ENCODE measurements at places on chromosomes 6 and 20.
A peak's percentile ranks its signal among the peaks of the same experiment; 100 is the strongest.

DNA sequence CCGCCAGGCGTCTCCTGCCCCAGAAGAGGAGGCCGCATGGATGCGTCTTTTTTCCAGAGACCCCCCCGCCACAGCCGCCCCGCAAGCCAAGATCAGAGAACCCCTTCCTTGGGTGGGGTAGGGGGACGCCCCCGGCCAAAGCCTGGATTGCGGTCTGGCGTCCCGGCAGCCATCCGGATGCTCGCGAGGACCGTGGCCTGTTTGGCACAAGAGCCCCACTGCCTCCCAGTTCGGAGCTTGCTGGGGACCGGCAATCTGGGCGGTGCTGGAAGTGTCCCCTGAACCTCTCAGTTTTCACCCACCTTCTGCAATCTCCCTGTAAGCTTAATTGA, 924 bp downstream of the FAM162B start:
- no peak for DNase-seq

- no peak for DNase-seq
These were observed 123.8 kb downstream of the BMP7 start for GRCh38 chr20:57142667-57143066.

- DNase-seq: no peak
These were observed 207.1 kb downstream of the NFATC2 start for GRCh38 chr20:51335329-51335841.

DNA sequence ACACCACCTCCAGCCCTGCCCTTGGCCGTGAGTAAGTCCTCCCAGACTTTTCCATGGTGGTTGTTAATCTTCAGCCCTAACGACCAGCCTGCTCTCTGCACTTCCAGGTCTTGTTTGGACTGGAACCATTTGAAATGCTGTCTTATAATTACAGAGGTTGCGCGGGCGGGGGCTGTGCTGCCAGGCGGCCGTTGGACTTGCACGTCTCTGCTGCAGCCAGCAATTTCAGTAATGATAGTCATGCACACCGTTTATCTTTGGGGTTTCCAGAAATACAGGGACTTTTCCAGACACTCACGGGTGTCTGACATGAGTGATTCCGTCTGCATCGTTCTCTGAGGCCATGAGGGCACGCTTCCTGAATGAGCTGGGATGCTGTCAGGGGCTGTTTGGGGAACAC, 118.2 kb downstream of the BMP7 start:
- no peak for DNase-seq

- DNase-seq: no peak
These were observed at the start of gene FOXC1 for GRCh38 chr6:1609648-1610496. TSS of gene FOXC1 (plus strand) at chr6:1609915. CDS start at chr6:1610446, 531 bp downstream.

GRCh38 chr6:95091823-95092436, 485.4 kb upstream of the MANEA start:
- DNase-seq: no peak

GRCh38 chr6:20211941-20212391, 303 bp downstream of the MBOAT1 start:
- DNase-seq: peak; percentile 41

DNA sequence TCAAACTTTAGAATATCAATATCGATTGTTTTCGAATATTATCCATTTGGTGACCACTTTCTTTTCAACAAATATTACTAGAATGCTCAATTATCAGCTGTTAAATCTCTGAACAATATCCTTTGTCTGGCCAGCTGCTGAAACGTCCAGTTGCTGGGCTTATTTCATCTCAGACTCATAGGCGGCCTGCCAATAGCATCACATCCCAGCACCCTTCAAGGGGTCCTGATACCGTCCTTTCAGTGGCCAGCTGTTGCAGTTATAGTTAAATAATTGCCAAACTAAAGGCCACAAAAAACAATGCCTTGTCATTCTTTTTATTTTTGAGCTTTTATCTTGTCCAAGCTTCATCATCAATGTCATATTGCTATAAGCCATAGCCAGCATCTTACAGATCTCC, 1006.8 kb upstream of the MANEA start:
- no peak for DNase-seq

DNA sequence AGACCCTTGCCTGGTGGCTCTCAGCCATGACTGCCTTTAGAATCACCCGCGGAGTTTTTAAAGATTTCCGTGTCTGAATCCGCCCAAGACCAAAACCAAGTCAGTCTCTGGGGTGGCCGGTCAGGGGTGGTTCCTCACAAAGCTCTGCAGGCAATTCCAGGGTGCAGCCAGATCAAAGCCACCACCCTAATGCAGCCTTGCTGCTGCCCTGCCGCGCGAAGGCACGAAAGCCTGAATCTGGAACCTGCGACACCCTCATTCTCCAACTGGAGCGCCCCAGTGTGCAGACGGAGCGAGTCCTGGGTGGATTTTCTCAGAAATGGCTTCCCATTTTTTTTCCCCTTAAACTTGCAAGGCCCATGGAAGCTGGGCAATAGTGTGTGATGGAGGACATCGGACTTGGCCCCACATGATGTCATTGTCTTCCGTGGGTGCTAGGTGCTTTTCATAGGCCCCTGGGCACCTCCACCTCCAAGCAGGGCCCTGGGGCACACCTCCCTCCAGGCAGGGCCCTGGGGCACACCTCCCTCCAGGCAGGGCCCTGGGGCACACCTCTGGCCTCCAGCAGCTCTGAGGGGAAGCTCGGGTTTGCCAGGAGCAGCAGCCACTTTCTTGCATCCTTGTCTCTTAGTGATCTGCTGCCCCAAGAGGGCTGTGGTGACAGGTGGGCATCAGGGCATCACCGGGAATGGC, 343.1 kb downstream of the ZFAND3 start:
- DNase-seq: no peak

DNA sequence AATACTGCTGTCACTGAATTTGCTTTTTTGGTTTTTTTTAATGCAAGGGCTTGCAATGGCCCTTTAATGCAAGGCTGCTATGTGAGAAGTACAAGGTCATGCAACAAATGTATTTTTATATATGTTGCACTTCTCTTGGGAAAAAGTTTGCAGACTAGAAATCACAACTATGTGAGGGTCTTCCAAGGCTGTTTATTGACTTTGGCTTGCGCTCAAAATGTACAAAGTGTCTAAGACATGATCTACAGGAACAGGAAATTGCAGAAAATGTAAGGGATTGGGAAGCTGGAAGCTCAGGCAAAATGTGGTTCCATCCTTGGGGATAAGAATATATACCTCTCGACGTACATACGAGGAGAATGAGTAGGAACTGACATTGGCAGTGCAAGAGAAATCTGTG, 92.2 kb upstream of the F13A1 start:
- DNase-seq: no peak

- DNase-seq: no peak
These were observed 26.6 kb downstream of the GLP1R start for GRCh38 chr6:39075010-39075686.

DNA sequence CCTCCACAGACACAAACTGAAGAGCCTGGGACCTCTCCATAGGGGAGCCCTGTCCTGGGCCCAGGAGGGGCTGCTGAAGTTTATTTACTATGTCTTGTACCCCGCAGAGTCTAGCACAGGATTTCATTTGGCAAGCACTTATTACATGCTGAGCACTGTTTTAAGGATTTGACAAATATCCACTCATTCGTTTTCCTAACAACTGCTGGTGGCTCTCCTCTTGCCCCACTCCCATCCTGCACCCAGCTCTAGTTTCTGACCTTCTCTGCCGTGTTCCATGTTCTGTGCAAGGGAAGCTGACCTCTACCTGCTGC, 127.0 kb upstream of the MAFB start:
- DNase-seq: no peak

GRCh38 chr20:62051546-62052255, 14.0 kb downstream of the TAF4 start:
- DNase-seq: no peak

DNA sequence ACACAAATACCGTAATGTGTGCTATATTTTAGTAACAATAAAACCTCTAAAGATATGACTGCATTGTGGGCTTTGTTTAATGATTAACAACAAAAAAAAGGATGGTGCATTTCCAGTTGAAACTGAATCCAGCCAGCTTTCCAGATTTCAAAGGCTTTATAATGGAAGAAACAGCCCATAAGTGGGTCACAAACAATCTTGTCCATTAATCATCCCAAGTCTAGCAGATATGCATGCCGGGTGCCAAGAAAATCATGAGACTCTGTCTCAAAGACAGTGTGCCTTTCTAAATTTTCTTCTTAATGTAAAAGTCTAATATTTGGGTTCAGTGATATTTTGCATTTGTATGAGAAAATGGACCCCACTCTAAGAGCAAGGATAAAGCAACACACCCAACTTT, 20.6 kb upstream of the LAMP5 start:
- no peak for DNase-seq

GRCh38 chr20:34452281-34452982, 63.8 kb upstream of the DYNLRB1 start:
- DNase-seq: no peak

DNA sequence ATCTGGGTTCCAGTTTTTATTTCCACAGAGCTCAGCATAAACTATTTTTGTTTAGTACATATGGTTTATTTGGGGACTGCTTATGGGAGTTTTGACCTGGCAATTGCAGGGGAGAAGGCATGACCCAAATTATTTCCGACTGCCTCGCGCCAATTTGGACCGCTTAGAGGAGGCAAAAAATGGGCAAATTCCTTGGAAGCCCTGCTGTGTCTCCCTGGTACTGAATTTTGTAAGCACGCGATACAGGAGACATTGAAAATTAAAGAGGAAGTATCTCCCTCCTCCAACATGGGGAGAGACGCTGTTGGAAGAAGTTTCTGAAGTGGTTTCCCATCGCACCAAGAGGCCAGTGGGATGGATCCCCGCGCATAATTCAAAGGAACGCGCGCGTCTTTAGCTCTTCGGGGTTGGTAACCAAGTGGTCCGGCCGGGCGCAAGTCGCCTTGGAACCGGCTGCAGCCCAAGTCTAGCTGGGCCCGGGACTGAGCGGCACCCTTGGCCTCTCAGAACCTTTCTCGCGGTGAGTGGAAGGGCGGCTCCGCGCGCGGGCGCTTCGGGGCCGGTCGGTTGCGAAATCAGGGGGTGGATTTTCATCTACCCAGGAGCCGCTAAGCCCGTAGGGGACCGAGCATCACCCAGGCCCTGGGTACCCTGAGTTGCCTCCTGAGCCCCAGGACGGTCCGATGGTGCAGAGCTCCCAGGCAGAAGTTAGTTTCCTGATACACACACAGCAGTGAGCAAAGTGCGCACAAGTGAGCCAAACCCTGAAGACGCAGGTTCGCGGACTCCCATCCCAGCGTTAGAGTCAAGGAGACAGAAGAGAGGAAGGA, 6.2 kb downstream of the NKX2-2 start:
- DNase-seq: no peak

- no peak for DNase-seq
These were observed 227.9 kb downstream of the PTPRT start for GRCh38 chr20:42961771-42962170.

- no peak for DNase-seq
These were observed 9.1 kb downstream of the BCAS1 start for GRCh38 chr20:54061101-54061881.

DNA sequence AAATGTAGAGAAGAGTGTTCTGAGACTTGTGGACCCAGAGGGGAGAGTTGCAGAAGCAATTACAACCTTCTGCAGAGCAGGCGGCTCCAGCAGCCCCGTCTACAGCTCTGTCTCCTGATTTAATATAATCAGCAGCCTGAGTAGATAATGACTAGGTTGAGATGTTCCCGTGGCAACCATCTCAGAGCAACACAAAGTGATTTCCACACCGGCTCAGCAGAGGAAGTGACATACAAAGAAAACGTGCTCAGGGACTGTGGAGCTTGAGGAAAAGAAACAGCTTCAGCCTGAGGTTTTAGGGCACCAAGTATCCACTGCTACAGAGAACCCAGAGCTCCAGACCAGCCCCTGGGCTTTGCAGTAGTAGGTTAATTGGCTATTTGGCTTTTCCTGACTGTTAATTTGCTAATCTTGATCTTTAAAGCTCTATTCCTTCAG, 136.4 kb downstream of the MTFR2 start:
- DNase-seq: no peak

DNA sequence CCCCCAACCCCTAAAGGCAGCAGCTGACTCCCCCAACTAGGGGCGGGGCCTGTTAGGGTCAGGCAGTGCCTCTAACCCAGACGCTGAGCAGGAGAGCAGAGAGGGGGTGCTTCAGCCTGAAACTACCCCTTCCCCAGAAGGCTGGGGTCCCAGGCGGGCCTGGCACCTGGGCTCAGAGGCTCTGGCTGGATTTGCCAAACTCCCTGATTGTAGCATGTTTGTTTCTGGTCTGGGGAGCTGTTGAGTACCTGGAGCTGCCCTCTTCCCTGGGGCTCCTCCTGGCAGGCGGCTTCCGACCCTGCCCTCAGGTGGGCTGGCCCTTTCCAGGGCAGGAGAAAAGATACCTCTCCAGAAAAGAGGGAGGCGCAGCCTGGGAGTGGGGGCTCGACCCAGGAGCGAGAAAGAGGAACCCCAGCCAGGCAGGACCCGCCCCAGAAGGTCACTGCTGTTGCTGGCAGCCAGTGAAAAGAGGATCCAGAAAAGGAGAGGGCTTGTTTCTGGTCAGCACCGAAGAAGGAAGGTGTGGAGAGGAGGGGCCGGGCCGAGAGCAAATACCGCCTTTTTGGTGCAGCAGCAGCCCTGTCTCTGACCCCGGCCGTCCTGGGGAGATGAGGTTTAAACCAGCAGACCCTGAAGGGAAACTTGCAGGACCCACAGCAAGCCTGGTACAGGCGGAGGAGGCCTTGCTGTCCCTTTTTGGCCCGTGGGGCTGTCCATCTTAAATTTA, 810 bp upstream of the ABHD16B start:
- DNase-seq: no peak

DNA sequence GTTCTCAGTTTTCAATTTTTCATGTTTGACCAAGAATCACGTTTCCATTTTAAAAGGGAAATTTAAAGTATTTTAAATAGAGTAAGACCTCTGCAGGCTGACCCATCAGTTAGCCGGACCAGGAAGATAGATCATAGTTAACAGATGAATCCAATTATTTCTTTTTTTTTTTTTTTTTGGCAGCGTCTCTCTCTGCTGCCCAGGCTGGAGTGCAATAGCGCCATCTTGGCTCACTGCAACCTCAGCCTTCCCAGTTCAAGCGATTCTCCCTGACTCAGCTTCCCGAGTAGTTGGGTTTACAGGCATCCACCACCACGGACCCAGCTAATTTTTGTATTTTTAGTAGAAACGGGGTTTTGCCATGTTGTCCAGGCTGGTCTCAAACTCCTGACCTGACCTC, 256.7 kb upstream of the CNR1 start:
- DNase-seq: no peak

DNA sequence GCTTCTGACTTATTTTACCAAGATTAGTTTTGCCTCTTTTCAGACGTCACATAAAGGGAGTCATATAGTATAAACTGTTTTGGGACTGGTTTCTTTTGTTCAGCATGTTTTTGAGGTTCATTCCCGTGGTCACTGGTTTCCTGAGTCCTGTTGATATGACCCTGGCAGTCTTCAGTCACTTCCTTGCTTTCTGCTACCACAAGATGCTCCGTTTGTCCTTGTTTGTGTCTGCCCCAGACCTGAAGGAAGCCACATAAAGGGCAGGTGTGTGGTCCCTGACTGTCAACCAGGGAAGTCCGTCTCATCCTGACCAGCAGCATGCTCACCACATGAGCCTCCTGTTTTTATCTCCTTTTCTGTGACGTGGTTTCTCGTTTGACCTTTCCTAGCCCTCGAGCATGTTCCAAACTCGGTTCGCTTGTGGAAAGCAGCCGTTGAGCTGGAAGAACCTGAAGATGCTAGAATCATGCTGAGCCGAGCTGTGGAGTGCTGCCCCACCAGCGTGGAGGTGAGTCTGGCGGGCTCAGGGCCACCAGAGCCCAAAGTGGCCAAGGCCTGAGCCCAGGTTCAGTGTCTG, 26.1 kb upstream of the C20orf204 start:
- DNase-seq: no peak

GRCh38 chr6:168498161-168498843, 57.3 kb downstream of the SMOC2 start:
- no peak for DNase-seq

- peak; percentile 89 for DNase-seq
These were observed at the start of gene FOXO3 for GRCh38 chr6:108560463-108561308. TSS of gene FOXO3 (plus strand) at chr6:108560917. CDS start at chr6:108561209, 292 bp downstream.
